ENCODE measurements at places on chromosomes 12 and 14.

GRCh38 chr14:29913566-29913965, 14.1 kb downstream of the PRKD1 start:
- DNase-seq, result no peak

DNA sequence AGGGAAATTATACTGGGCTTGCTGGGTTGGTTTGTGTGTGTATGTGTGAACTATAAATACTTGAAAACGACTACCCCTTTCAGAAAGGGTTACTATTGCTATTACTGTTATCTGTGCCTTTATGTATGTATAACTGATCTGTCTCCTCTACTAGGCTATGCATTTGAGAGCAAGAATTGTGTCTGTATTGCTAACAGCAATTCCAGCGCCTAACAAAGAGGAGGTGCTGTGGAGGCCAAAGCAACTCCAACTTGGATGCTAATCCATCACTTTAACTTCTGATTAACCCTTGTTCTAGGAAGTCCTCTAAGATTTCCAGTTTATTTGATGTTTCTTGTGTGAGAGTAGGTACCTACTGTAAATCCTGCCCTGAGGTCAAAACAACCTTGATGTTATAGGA, 313.9 kb downstream of the PCNX1 start:
- DNase-seq, result no peak

DNA sequence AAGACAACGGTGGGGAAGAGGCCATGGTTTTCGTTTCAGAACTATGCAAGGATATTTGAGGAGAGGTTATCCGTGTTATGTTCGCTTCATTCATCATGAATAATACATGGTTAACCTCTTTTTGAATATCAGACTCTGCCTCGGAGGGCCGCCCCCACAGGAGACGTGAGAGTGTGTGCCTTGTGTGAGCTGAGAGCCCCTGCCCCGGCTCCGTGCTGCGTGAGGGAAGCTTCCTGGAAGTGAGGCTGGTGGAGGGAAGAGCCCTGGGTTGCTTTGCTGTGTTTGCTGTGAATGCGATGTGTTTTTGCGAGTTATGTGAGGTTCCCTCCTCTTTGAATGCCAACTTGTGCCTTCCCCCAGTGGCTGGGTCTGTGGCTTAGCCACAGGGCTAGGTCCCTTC, 146.0 kb upstream of the RTL1 start:
- DNase-seq, result peak; percentile 12

DNA sequence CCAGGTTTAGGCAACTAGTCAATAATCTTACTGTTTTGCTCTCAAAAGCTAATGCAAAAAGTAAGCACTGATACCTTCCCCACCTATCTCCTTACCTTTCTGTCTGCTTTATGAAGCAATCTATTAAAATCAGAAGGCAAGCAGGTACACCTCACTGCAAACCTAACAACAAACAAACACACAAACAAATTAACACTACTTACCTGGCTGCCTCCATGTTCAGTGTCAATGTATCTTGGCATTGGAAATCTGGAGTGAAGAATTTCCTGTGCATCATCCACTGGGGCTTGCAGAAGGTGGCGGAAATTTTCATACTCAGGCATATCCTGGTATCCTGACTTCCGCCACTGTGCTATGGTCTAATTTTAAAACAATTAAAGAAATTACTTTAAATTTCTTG, 62.5 kb downstream of the SEC23A start:
- no peak for DNase-seq

DNA sequence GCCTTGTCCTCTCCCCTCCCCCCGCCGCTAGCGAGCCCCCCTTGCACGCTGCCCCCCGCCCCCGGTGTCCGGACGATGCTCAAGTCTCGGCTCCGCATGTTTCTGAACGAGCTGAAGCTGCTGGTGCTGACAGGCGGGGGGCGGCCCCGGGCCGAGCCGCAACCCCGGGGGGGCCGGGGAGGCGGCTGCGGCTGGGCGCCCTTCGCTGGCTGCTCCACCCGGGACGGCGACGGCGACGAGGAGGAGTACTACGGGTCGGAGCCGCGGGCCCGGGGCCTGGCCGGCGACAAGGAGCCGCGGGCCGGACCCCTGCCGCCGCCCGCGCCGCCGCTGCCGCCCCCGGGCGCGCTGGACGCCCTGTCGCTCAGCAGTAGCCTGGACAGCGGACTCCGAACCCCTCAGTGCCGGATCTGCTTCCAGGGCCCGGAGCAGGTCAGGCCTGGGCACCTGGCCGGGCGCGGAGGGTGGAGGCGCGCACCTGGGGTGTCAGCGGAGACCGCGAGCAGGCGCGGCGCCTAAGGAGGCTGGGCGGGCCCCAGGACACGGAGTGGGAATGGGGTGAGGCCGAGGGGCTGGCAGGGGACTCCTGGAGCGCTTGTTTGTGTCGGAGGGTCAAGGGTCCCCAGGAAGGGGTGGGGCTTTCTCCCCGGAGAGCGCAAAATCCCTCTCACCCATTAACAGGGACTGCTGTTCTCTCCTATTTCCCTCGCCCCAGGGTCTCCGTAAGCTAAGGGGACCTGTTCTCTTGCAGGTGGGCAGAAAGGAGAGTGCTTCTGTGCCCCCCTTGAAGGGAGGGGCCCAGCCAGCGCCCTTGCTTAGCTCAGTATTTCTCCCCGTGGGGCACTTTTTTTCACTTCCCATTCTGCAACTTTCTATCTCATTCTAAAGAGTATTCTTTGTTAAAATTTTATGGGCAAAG, 810 bp downstream of the MARCHF9 start:
- DNase-seq, result no peak

- no peak for DNase-seq
Observed at GRCh38 chr12:108193917-108194316, 64.8 kb downstream of the WSCD2 start.

- DNase-seq, result no peak
Observed at GRCh38 chr12:59298296-59298695, 297.5 kb upstream of the SLC16A7 start.

GRCh38 chr12:97560350-97560749, 97.7 kb downstream of the RMST start:
- DNase-seq, result no peak

GRCh38 chr14:59316151-59316830, 127.8 kb downstream of the DAAM1 start:
- DNase-seq, result no peak

DNA sequence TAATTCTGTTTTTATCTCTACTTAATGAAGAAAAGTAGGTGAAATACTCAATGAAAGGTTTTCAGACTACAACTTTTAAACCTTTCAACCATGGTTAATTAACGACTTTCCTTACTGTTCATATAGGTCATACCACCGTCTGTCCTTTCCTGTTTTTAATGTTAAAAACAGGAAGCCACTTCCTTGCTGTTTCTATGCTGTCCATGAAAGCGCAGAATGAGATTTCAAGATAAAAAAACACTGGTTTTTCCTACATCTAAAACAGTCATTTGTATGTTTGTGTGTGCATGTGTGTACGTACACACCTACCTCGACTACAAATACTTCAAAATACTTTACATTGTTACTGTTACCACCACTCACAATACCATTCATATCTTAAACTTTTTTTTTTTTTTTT, 27.3 kb downstream of the SPTLC2 start:
- DNase-seq, result no peak

All from posterior cingulate gyrus (tissue), 11 donors.